Hindlimb muscle (tissue), 1 donor: ENCODE measurements at places on chromosomes 12 and 14. TPM values are rescaled to one million over a fixed set of nuclear protein-coding genes. Genes with fewer than 3 reads are reported as not detected.

GRCh38 chr12:54159140-54159539, 29.6 kb downstream of the SMUG1 start:
- no peak for DNase-seq

- no peak for DNase-seq
Observed at GRCh38 chr12:5489017-5489416, 57.1 kb downstream of the NTF3 start.

DNA sequence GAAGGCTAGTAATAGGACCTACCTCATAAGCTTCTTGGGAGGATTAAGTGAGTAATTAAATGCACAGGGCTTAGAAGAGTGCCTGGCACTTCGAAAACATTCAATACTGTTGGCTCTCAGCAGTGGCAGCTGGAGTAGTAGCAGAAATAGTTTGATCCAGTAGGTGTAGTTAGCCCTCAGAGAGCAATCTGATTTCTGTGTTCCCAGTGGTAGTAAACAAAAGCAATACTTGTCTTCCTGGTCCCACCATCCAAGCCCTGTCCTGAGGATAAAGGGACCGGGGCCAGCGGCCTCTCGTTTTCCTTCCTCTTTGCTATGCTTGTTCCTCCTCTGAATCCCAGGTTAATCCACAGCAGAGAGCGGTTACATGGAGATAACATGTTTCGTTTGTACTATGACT, 131.6 kb downstream of the SAMD4A start:
- no peak for DNase-seq

GRCh38 chr14:90301122-90301521, 30.6 kb downstream of the NRDE2 start:
- no peak for DNase-seq

- no peak for DNase-seq
Observed at GRCh38 chr12:124576061-124576650, 8.7 kb upstream of the NCOR2 start.

DNA sequence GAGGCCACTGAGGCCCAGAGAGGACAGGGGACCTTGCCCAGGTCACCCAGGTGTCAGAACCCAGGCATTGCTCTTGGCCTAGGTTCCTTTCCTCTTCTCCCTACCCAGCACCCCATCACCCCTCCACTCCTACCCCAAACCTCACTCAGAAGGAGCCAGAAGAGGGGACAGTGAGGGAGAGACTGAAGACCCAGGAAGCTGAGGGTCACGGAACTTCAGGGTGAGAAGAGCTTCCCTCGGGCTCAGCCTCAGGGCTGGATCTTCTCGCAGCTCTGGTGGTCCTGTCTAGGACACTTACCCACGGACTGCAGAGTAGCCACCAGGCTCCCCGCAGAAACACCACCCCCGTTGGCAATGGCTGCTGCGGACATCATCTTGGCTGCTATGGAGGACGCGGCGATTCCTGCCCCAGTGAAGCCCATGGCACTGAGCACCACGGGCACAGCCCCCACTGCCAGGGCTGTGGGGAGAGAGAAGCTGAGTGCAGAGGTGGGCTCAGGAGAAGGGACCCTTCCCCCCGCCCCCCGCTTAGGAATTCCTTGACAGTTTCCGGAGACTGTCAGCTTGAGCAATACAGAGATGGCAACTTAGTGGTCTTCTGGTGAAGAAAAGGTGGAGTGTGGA, 1.1 kb downstream of the IFI27L2 start:
- DNase-seq: no peak

DNA sequence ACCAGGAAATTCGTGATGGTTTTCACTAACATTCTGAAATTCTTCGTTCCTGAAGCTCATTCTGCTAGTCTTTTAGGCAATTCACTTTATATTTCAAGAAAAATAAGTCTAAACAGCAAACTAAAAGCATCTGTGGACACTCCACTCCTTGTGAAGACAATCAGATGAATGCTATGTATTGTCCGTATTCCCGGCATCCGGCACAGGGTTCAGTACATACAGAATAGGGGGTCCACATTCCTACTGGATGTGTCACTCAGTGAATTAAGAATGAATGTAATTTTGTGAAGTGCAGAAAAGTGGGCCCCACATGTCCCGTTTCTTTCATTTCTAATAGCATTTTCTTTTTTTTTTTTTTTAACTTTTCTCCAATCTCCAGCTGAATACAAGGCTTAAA, 241.3 kb downstream of the GRIN2B start:
- DNase-seq: no peak

- peak; percentile 72 for DNase-seq
Observed at GRCh38 chr14:105351920-105352851, 37.6 kb downstream of the PACS2 start.

GRCh38 chr12:524167-524951, 64.6 kb downstream of the B4GALNT3 start:
- DNase-seq: no peak

GRCh38 chr12:75842090-75842489, 189.5 kb downstream of the PHLDA1 start:
- DNase-seq: no peak

DNA sequence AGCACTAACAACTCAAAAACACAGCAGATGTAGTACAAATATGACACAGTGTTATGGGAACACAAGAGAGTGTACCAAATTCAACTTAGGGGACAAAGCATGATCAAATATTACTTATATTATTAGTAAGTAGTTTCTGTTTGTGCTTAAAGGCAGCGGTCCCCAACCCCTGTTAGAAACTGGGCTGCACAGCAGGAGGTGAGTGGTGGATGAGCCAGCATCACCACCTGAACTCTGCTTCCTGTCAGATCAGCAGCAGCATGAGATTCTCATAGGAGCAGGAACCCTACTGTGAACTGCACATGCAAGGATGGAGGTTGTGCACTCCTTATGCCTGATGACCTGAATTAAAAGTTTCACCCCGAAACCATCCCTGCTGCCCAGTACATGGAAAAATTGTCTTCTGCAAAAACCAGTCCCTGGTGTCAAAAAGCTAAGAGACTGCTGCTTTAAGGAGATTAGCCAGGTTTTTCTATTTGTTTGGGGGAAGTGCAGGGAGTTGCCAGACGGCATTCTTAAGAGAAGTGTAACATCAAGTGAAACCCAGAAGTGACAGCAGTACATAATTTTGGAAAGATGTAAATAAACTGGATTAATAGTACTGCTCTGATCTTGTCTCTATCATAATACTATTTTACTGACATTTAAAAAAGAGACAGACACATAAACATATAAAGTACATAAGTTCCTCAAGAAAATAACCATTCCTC, 26.7 kb downstream of the GTF2A1 start:
- no peak for DNase-seq

DNA sequence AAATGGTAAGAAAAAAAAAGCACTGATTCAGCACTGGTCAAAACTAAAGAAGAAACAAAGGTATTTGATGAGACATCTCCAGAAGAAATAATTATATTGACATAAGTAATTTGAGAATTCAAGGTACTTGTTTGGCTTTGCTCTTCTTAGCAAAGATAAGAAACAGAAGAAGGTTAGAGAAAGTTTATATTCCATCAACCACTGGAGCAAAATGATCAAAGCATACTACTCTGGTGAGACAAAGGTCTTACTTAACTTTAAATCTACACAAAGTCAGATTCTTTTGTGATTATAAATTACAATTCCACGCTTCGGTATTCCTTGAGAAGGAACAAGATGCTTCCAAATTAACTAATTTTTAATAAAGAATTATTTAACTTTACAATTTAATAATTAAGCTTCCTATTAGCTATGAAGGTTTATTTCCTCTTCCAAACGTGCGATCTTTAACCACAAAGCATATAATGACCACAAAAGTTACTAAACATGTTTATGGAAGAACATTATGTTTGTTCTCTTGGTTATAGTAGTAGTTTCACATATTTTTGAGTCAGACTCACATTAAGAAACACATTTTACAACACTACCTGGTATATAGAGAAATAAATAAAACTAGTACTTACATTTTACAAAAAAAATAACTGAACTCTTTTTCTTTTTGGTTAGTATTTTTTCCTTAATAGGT, 53.4 kb downstream of the METTL25 start:
- no peak for DNase-seq

- no peak for DNase-seq
Observed at GRCh38 chr12:117986705-117987469, 18.1 kb upstream of the KSR2 start.

DNA sequence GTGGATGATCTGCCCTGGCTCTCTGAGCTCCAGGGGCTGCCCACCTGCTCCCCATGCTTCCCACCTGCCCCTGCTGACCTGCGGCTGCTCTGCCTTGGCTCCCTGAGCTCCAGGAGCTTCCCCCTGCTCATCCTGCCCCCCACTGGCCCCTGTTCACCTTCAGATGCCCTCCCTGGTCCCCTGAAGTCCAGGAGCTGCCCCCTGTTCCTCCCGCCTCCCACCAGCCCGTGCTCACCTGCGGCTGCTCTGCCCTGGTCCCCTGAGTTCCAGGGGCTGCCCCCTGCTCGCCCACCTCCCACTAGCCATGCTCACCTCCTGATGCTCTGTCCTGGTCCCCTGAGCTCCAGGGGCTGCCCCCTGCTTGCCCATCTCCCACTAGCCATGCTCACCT, 219.7 kb downstream of the TMEM121 start:
- no peak for DNase-seq

DNA sequence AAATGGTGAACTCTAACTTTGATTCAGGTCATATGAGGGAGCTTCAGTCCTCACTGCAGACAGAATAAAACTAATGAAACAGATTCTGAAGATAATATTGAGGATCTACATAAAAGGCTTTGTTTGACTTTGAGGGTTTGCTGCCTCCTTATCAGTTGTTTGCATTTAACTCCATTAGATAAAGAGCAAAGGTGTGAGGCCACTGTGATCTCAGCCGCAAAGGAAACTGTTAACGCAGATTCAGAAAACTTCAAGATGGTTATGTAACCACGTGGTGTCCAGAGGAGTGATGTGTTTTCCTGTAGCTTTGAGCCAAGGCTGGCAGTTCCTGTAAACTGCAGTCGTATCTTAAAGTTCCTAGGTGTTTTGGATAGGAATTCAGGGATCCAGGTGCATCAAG, 67.8 kb downstream of the METTL25 start:
- DNase-seq: no peak

The RASAL1 gene
- 0.08 TPM for polyA plus RNA-seq

The GPR68 gene
- 0.75 TPM for polyA plus RNA-seq

The MAP1LC3B2 gene
- 5.5 TPM for polyA plus RNA-seq

The FGF23 gene
- polyA plus RNA-seq: not detected

The FOXG1 gene
- polyA plus RNA-seq: not detected

The ANHX gene
- polyA plus RNA-seq: not detected
